ENCODE measurements at places on chromosomes 6 and 20. TPM values are rescaled to one million over a fixed set of nuclear protein-coding genes. Genes with fewer than 3 reads are reported as not detected.

The LPA gene
- not detected for total RNA-seq

DNA sequence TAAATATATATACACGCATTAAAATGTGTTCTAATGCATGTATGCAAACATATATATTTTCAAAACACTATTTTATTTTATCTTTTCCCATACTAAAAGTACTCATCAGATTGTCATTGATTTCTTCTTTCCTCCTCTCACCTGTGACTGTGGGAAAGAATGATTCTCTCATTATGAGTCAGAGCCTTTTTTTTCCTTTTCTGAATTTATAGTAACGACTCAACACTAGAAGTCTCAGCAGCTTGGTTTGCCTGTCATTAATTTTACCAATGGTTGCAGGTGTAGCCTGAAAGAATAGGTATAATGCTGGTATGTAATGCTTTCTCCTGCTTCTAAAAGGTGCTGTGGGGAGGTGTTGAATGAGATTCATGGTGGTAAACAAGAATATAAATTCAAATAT, 328.7 kb downstream of the UTRN start:
- no peak overlapping the region for H3K27ac ChIP-seq
- no peaks in the 10 kb centered on the region for H3K27me3 ChIP-seq
- DNase-seq, result no peak
- no peaks in the 10 kb centered on the region for H3K4me1 ChIP-seq

DNA sequence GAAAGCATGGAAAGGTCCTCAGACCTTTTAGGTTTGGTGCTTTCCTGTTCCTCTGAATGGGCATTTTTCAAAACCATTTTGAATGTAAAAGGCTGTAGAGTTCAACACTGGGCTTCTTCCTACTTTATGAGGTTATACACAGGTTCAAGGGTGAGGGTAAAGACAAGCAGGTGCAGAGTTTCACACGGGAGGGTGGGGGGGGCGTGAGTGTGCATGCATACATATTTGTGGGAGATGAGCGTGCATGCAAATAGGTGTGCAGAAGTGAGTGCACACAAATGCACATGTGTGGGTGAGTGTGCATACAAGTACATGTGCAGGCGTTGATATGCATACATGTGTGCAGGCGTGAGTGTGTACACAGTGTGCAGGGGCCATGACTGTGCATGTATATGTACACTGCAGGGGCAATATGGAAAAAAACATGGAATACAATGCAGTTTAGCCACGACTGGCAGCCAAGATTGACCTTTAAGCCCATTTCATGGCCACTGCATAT, 183.1 kb downstream of the GMPR start:
- no peak overlapping the region for H3K27ac ChIP-seq
- no peak for DNase-seq
- H3K4me3 ChIP-seq, result no peak overlapping the region
- H3K4me1 ChIP-seq, result peaks cover 20% of the 10 kb centered on the region

The GPLD1 gene
- 1.3 TPM for total RNA-seq

The POLR1C gene
- 14.5 TPM for total RNA-seq

- DNase-seq, result no peak
- H3K27me3 ChIP-seq, result no peaks in the 10 kb centered on the region
- H3K4me1 ChIP-seq, result no peaks in the 10 kb centered on the region
Observed at GRCh38 chr6:2460216-2460745, 214.9 kb upstream of the GMDS start.

DNA sequence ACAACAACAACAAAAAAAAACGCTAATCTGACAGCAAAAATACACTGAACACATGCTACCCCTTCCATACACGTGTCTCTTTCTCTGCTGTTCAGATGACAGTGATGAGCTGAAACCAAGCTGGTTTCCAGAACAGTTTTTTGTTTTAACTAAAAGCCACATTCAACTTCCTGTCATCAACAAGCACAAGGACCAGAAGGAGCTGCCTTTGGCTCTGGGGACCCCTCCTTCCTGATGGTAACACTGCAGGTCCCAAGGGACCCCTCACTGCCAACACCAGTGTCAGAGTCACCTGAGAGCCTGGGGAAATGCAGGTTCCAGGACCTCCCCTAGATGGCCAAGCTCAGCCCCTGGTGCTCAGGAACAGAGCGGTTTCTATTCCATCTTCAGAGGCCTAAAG, 6.0 kb downstream of the CST7 start:
- no peaks in the 10 kb centered on the region for H3K4me1 ChIP-seq
- DNase-seq, result no peak
- no peaks in the 10 kb centered on the region for H3K36me3 ChIP-seq
- no peak overlapping the region for H3K27ac ChIP-seq

DNA sequence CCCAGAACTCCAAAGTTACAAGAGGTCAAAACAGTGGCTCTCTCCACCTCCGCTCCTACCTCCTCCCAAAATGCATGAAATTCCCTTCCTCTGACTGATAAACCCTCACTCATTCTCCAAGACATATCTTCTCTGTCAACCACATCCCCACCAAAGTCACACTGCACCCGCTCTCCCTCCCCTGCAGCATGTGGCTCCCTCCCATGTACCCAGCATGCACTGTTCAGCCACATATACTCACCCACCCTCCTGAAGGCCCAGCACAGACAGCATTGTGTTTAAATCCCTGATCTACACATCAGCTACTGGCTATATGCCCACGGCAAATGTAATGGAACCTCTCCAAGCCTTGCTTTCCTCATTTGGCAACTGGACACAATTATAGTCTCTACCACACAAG, 5.5 kb upstream of the POU5F1 start:
- H3K4me1 ChIP-seq, result peaks cover 12% of the 10 kb centered on the region
- H3K27me3 ChIP-seq, result no peaks in the 10 kb centered on the region
- no peak overlapping the region for H3K4me3 ChIP-seq
- H3K36me3 ChIP-seq, result no peaks in the 10 kb centered on the region
- no peak for DNase-seq

The PNLDC1 gene
- total RNA-seq, result 0.35 TPM

DNA sequence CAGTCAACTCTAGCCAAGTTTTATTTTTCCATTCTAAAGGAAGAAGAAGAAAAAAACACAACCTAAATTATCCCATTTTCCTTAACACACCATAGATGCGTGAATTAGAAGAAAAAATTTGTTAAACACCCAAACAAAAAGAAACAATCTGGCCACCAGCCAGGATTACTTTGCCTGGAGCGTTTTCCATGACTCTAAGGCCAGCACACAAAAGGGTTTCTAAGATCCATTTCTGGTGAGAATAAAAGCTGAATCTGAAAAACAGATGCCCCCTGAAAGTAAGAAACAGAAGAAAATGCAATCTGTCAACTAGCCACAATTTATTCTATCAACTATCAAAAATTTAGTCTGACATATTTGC, 267.2 kb upstream of the SULF2 start:
- no peak overlapping the region for H3K27ac ChIP-seq
- DNase-seq, result no peak
- peaks cover 15% of the 10 kb centered on the region for H3K27me3 ChIP-seq
- H3K36me3 ChIP-seq, result no peaks in the 10 kb centered on the region
- no peaks in the 10 kb centered on the region for H3K4me1 ChIP-seq
- H3K4me3 ChIP-seq, result no peak overlapping the region

DNA sequence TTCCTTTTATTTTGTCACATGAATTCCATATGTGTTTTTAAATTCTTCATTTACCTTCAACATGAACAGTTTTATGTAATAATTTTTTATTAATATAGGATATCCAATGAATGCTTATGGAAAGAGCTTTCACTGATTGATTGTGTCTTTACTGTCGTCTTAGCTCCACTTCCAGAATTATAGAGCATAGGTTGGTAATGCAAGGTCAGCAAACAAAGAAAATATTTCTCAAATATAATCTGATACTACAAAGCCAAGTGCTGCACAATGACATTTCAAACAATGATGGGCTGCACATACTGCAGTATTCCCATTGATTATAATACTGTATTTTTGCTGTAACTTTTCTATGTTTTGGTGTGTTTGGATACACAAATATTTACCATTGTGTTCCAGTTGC, 275.7 kb upstream of the RSPO3 start:
- no peak overlapping the region for H3K27ac ChIP-seq
- H3K4me3 ChIP-seq, result no peak overlapping the region
- no peaks in the 10 kb centered on the region for H3K36me3 ChIP-seq
- H3K4me1 ChIP-seq, result no peaks in the 10 kb centered on the region
- DNase-seq, result no peak

GRCh38 chr6:352896-353470, 38.6 kb upstream of the IRF4 start:
- H3K4me3 ChIP-seq, result no peak overlapping the region
- H3K36me3 ChIP-seq, result peaks cover 9% of the 10 kb centered on the region
- no peak for DNase-seq
- H3K27ac ChIP-seq, result no peak overlapping the region
- no peaks in the 10 kb centered on the region for H3K27me3 ChIP-seq

- H3K36me3 ChIP-seq, result no peaks in the 10 kb centered on the region
- no peak for DNase-seq
- no peak overlapping the region for H3K27ac ChIP-seq
- H3K4me3 ChIP-seq, result peak overlapping the region; percentile 36
Observed at GRCh38 chr20:51768759-51769517, 748 bp upstream of the ATP9A start.

GRCh38 chr6:130240232-130240631, 17.5 kb upstream of the SAMD3 start:
- DNase-seq, result no peak
- H3K27ac ChIP-seq, result no peak overlapping the region
- H3K4me1 ChIP-seq, result no peaks in the 10 kb centered on the region
- no peaks in the 10 kb centered on the region for H3K27me3 ChIP-seq

GRCh38 chr6:157054531-157054979, 268.8 kb downstream of the TMEM242 start:
- H3K36me3 ChIP-seq, result no peaks in the 10 kb centered on the region
- no peak overlapping the region for H3K27ac ChIP-seq
- peaks cover 4% of the 10 kb centered on the region for H3K4me1 ChIP-seq
- DNase-seq, result no peak
- no peak overlapping the region for H3K4me3 ChIP-seq

DNA sequence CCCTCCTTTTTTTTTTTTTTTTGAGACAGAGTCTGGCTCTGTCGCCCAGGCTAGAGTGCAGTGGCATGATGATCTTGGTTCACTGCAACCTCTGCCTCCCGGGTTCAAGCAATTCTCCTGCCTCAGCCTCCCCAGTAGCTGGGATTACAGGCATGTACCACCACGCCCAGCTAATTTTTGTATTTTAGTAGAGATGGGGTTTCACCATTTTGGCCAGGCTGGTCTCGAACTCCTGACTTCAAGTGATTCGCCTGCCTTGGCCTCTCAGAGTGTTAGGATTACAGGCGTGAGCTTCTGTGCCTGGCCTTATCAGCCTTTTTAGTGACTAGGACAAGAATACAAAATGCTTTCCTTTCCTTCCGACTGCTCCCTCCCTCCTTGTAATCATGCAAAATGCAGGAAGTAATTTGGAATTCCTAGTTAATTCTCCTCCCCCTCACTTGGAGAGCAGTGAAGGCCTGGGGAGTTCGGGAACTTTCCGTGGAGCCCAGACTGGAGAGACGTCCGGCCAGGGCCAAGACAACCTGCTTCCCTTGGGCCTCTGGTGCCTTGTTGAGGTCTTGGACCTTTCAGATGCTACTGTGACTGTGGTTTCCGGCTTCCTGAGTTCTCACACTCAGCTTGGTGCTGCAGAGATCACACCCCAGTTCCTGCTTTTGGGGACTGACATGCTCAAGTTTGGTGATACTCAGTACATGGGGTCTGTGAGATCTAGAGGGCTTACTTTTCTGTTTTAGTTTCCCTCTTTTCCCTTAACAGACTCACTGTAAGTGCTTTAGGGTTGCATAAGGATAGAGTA, 3.9 kb upstream of the PHF20 start:
- peak; percentile 85 for DNase-seq
- H3K27ac ChIP-seq, result peak overlapping the region; percentile 94
- H3K36me3 ChIP-seq, result no peaks in the 10 kb centered on the region

The TNFRSF21 gene
- total RNA-seq, result 3.9 TPM
